ENCODE measurements at places on chromosomes 1 and 21.

DNA sequence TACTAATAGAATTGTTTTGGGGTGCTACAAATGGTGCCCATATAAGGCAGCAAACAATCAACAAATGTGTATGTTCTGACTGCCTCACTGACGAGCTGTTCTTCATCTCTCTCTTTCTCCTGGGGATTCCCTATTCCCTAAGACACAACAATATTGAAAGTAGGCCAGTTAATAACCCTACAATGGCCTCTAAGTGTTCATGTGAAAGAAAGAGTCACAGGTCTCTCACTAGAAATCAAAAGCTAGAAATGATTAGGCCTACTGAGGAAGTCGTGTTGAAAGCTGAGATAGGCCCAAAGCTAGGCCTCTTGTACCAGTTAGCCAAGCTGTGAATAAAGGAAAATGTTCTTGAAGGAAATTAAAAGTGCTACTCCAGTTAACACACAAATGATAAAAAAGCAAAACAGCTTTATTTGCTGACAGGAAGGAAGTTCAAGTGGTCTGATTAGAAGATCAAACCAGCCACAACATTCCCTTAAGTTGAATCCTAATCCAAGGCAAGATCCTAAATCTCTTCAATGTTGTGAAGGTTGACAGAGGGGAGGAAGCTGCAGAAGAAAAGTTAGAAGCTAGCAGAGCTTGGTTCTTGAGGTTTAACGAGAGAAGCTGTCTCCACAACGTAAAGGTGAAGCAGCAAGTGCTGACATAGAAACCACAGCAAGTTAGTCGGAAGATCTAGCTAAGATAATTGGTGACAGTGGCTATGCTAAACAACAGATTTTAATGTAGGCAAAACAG, 26.3 kb downstream of the ATP2B4 start:
- DNase-seq = peak; percentile 39

- no peak for DNase-seq
Observed at GRCh38 chr21:45147473-45148315, 73.3 kb downstream of the ADARB1 start.

- DNase-seq = no peak
Observed at GRCh38 chr1:152941037-152941711, 5.8 kb upstream of the SPRR5 start.

DNA sequence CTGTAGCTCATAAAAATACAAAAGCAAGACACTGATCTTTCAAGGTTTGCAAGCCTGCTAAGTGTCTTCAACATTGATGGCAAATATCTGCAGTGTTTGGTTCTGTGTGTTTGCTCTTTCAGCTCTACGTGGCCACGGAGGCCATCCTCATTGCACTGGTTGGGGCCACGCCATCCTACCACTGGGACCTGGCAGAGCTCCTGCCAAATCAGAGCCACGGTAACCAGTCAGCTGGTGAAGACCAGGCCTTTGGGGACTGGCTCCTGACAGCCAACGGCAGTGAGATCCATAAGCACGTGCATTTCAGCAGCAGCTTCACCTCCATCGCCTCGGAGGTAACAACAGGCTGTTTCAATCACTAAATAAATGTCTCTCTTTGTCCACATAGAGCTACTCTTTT, 15.6 kb downstream of the SLC22A15 start:
- no peak for DNase-seq

- DNase-seq = no peak
Observed at GRCh38 chr1:186275822-186276221, 99.2 kb downstream of the TPR start.

DNA sequence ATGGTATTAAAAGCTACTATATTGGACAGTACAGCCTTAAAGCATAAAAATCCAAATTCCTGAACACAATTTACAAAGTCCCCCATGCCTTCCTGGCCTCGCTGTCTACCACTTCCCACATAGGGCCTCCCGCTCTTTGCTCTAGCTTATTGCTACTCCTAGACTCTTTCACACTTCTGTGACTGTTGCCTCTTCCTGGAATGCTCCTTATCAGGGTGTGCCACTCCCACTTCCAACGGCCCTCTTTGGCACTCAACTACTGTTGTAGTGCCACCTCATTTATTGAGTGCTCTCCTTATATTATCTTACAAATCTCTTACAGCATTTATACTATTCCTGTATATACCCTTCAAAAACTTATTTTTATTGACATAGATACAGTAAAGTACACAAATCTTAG, 4.8 kb downstream of the SARS1 start:
- DNase-seq = no peak

GRCh38 chr1:200979574-200980451, 43.7 kb downstream of the KIF21B start:
- DNase-seq = peak; percentile 45

GRCh38 chr1:212743901-212744475, 44.3 kb upstream of the BATF3 start:
- DNase-seq = no peak

GRCh38 chr1:171583591-171584201, 38.3 kb upstream of the MYOCOS start:
- no peak for DNase-seq

DNA sequence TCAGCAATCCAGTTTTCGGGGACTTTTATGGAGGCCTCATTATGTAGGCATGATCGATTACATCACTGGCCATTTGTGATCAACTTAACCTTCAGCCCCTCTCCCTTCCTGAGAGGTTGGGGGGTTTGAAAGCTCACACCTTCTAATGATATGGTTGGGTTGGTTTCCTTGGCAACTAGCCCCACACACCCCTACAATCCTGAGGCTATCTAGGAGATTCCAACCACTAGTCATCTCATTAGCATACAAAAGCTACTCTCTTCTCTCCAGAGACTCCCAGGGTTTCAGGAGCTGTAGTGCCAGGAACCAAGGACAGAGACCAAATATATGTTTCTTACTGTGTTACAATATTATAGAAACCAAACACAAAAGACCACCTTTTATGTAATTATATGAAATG, 35.2 kb upstream of the ZNF326 start:
- DNase-seq = no peak

DNA sequence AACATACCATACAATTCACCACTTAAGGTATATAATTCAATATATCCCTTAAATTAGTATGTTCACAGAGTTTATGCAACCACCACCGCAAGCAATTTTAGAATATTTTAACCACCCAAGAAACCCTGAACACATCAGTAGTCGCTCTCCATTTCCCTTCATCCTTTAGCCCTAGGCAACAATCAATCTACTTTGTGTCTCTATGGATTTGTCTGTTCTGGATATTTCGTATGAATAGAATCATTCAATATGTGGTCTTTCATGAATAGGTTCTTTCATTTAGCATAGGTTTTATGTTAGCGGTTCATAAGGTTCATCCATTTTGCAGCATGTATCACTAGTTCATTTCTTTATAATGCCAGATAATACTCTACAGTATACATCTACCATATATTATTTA, 4.2 kb upstream of the DPT start:
- no peak for DNase-seq

DNA sequence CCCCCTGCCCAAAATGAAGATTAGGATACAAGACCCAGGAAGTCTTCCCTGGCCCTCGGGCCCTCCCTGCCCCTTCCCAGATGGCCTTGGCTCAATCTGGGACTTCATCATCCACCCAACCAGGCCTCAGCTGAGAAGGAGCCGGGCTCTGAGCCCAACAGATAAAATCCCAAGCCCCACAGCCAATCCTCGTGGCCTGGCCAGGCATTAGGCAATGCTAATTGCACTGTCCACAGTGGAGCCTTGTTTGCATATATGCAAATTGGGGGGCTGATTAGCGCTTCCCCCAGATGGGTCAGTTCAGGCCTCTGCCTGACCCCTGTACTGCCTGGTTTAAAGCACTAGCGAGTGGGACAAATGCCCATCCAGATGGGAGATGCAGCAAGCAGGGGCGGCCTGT, 34.9 kb downstream of the IGSF21 start:
- DNase-seq = no peak

DNA sequence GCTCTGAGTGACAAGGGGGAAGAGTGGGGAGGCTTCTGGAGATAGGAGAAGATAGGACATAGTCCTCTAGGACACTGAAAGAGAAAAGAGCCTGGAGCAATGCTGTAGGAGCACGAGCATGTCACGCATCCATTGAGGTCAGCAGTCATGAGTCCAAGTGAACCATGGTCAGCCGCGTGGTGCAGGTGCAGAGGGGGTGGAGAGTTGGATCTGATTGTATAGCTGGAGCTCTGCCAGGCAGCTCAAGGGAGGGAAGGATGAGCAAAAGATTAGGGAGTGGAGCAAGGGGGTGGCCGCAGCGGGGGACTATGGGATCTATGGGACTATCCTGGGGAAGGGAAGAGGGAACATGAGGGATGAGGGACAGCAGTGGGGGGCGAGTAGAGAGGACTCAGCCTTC, 14.0 kb downstream of the PADI1 start:
- DNase-seq = no peak

- peak; percentile 49 for DNase-seq
Observed at GRCh38 chr1:28329395-28330153, 734 bp downstream of the MED18 start.

DNA sequence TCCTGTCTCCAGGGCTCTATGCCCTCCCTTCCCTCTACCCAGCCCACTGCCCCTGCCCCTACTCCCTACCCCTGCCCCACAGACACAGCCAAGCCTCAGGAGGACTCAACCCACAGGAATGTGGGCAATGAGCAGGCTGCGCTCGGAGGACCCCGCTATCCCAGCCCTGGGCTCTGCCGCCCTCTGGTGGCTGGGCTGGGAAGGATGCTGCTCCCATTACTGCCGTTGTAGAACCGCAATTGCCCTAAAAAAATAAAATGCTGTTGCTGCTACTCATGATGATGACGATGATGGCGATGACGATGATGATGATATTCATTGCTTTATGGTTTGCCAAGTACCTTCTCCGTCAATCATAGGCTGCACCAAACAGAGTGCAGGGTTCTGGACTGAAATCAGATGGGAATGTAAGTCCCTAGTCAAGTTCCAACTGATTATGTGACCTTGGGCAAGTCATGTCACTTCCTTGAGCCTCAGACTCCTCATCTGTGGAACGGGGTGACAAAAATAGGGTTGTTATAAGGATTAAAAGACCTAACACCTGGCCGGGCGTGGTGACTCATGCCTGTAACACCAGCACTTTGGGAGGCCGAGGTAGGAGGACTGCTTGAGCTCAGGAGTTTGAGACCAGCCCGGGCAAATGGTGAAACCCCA, 24.6 kb downstream of the ARHGEF19 start:
- peak; percentile 86 for DNase-seq

- DNase-seq = no peak
Observed at GRCh38 chr21:35896060-35896459, 164.3 kb downstream of the SETD4 start.

GRCh38 chr1:68495968-68496679, 758 bp downstream of the DEPDC1 start:
- peak; percentile 41 for DNase-seq

DNA sequence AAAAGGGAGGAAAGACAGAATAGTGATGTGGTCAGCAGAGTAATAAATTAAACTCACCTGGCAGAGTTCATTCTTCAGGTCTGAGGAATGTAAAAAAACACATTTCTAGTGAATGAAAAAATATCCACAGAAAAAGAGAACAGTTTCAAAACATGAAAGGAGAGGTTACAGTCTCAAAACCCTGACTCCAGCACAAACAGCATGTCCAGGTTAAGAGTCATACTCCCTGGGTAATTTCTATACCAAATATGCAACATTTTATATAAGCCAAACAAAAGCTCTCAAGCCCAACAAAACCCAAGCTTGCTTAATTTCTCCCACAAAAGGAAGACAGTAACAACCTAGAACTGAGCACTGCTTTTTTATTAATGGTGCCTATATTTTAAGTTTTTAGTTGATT, 173.0 kb downstream of the NTMT2 start:
- no peak for DNase-seq

All from dermis blood vessel endothelial cell (primary cell).